Stimulated activated CD4-positive, alpha-beta T cell treated with anti-CD3 and anti-CD28 coated beads, TNF-alpha, amount 100 ng/mL, for 1 hour (primary cell): ENCODE measurements at places on chromosomes 2 and 18.

DNA sequence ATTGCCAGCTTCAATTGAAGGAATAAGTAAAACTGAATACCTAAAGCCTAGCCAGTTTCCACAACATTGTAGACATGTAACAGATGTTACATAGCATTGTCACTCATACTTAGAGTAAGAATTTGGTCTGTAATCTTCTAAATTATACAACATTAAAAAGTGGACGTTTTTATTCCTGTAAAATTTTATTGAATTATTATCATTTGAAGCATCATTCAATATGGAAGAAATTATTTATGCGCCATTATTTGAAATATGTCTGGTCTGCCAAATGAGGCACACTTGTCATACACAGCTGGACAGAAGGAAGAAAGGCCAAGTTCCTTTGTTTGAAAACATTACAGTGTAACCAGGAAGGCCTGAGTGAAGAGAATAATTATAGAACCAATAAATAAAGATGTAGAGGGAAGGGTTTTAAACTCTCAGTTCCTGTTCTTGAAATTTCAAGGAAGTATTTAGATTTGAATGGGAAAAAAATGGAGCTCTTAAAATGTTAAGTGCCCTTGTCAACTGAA lies 575.5 kb downstream of the LRRTM4 start:
- DNase-seq: no peak

- DNase-seq: no peak
Observed at GRCh38 chr2:38462121-38462661, 85.1 kb upstream of the ATL2 start.

DNA sequence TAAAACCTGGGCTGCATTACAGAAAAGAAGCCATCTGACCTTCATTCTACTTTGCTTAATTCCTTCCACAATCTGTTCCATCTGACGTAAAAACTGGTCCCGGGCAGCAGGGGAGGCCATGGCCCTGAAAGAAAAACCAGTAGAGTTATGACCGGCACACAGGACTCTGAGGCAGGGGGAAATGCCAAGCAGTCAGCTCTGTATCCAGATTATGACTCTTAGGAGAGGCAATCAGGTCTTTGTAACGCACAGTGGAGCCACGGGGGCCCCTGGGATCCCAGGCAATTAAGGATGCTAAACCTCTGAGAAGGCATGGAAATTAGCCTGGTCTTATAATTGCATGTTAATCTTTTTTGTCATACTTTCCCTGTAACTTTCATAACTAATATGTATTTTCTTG lies 78.4 kb downstream of the CCDC93 start:
- no peak for DNase-seq

DNA sequence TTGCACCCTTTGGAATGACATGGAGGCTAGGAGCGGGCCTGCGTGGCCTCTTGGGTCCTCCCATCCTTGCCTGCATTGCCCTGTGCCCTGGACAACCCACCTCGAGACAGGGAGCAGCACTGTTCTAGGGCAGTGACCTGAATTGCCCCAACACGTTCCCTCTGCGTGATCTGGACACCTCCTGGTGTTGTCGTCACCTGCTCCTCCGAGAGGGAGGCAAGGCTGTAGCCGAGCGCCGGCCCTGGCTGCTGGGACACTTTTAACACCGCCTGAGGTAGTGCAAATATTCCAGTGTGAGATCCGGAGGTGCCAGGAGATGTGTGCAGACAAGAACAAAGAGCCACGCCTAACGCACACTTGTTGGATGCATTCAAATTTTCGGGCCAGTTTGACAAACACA lies 131.5 kb downstream of the SMAD7 start:
- no peak for DNase-seq

DNA sequence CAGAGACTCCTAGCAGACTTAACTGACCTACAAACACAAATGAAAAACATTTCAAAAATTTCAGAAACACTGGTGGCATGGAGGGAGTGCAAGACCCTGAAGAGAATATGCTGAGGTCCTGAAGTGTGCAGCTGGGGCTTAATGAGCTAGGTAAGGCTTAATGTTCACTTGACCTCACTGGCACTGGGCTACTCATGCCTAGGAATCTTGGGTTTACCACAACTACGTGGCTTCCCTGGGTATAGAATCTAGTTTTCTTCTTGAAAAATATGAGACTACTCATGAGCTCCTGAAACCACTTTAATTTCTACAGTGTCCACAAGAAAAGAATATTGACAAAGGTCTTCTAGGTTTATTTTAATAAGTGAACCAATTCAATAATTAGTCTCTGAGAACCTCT lies 139.8 kb downstream of the HNMT start:
- no peak for DNase-seq
